ENCODE measurements at places on chromosomes 6 and 20.
A peak's percentile ranks its signal among the peaks of the same experiment; 100 is the strongest.

DNA sequence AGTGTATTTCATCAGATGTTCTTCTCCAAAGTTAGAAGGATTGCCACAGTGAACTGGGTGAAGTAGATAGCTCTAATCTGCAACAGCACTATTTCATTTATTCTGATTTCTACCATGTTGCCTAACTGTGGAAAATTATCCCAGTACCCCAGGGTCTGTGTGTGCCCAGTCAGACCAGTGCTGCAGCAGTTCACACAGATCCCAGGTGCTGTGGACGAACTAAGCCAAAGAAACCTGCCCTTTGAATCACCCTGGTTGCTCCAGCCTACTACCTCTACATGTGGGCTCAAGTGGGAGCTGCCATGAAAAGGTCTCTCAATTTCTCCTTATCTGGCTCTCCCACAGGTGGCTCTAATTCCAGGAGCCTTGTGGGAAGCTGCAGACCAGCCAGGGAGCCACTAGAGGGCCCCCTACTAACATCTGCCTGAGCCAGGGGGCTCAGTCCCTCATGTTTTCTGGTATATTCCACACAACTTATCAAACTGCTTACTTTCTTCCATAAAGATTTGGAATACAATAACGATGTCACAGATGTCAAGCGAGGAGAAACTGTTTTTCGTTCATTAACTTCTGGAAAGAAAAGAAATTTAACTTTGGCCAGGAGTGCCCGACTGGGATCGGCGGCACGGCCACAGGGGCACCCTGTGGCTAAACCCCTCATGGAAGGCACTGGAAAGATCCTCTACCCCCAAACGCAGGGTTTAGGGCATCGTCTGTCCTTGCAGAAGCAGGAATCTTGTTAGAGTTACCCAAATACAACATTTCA, 31.6 kb upstream of the LY86 start:
- DNase-seq, result peak; percentile 19

GRCh38 chr6:150417899-150418826, 49.4 kb downstream of the IYD start:
- peak; percentile 51 for DNase-seq

DNA sequence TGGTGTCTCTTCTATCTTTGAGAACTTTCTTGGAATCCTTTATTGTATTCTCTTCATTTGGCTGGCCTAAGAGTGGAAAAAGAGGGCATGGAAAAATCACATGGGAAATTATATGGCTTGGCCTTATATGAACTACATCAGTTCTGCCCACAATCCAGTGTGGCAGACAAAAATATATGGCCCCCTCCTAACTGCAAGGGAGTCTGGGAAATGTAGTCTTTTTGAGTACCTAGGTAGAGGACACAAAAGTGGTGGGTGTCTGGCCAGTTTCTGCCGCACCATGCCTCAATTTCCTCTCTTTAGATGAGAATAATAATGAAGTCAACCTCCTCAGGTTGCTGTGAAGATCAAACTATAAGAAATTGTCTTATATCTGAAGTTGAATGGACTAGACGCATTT, 109.3 kb downstream of the SCP2D1 start:
- DNase-seq, result no peak

GRCh38 chr20:11652128-11652527, 265.6 kb upstream of the BTBD3 start:
- no peak for DNase-seq

DNA sequence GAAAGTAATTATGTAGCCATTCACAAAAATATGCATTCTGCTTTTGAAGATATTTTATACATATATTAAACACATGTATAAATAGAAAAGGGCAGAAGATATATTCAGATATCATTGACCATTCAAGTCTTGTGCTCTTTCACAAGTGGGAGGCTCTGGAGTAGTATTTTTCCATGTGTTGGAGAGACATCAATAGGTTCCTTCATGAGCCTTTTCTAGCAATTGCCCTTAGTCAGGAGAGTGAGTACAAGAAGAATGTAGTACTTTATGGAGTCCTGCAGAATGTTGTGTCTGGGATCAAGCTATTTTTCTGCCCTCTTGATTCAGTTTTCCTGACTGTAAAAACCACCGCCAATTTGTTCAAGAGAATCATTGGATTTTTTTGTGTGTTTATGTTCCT, 117.9 kb downstream of the LRRC1 start:
- DNase-seq, result no peak

DNA sequence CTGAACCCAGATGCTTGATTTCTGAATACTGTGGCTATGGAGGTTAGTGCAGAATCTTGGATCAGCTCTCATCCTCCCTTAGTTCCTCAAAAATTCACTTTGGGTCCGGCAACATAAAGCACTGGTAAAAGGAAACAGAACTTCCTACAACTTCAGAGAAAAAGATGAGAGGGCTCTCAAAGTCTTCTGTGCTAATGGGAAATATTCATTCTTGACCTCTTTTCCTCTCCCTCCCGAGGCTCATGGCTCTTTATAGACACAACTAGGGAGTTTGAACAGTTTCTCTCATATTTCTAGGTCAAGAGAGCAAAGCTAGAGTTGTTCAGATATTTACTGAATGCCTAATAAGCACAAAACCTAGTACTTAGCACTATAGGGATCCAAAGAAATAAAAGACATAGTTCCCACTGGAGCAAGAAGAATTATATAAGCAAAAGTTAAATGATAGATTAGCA, 124.1 kb upstream of the TCF21 start:
- DNase-seq, result no peak

DNA sequence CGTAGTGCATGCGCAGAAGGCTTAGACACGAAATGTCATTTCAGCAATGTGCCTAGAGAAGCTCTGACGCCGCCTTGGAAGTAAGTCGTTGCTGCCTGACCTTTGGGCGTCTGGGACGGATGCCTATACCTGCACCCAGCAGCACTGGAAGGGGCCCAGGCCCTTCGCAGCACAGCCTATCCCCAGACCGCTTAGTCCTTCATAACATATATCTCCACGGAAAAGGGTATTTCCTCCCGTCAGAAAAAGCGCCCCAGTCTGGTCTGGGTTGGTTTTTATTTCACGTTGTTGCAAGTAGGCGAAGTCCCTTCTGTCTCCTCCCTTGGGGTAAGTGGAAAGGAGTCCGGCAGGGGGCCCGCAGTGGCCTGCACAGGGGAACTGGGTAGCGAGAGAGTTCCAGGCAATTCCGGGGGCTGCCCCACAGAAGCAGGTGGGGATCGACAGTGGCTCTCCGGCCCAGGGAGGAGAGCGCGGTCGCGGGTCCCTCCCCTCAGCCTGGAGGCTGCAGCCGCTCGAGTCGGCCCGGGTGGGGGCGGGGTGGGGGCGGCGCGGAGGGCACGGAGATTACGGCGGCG, 559 bp upstream of the EYA4 start:
- DNase-seq, result no peak

GRCh38 chr6:93413190-93413589, 6.2 kb downstream of the EPHA7 start:
- DNase-seq, result no peak

DNA sequence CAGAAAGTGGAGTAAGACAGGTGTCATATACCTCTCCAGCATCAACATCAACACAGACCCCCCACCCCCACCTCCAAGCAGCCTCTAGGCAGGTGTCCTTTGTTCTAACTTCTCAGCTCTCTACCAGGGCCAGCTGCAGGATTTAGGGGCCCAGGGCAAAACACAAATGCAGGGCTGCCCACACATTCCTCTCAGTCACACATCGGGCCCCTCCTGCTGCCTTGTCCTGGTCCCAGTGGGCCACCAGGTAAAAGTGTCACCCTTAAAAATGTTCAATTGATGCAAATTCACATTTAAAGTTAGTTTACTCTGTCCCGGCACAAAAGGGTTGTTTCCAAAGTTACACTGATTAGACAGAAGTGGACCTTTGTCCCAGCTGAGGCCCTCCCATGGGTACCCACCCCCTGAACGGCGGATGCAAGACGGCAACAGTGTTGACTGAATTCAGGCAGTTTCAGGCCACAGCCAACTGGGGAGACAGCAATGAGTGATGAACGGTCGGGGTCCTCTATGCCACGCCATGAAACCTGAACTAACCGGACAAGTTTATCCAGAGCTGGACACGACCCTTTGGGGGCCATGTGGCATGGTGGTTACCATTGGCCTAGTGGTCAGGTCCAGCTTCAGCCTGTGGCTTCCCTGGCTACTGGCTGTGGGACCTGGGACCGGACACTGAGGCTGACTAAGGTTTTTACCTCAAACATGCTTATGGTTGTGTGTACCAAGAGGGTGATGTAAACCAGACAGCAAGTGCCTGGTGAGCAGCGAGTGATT, 52.2 kb upstream of the UNC93A start:
- DNase-seq, result no peak

DNA sequence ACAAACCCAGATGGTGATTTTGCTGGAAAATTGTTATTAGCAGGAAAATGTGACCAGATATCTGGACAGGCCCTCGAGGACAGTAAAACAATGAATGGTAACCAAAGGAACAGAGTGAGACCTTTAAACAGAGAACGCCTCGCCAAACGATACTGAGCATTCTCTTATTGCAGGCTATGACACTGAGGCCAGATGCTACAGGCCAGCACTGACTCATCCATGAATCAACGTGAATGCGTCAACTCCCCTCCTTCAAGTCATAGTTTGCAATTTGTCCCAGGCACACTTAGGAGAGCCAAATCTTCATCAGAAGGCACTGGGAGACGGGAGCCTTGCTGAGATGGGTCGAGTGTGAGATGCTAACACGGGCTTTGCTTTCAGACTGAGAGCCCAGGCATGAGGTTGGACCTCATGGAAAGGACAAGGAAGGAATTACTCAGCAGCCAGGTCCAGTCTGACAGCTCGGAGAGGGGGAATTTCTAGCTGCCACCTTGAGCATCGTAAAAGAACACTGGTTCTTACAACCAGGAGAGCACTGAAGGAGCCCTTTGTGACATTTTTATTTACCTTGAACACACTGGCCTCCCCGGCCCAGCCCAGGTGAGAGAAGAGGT, 60.7 kb downstream of the BMP7 start:
- DNase-seq, result no peak

- no peak for DNase-seq
Measured at GRCh38 chr6:133392015-133392414, 150.9 kb downstream of the EYA4 start.

DNA sequence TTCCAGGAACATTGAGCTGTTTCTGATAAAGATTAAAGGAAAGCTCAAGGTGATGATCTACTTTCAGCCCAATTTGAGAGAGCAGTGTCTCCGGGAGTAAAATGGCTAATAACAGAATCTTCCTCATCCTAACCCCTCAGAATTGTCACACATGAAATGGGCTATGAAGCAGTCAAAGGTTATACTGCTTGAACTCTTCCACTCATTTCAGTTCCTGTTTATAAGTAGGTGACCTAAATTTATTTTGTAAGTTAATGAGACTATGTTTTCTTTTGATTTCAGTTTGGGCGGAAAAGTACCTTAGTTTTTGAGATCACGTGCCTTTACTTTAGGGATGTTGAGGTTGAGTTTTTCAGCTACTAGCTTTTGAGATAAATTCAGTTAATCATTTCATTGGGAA, 47.2 kb downstream of the QKI start:
- DNase-seq, result no peak

DNA sequence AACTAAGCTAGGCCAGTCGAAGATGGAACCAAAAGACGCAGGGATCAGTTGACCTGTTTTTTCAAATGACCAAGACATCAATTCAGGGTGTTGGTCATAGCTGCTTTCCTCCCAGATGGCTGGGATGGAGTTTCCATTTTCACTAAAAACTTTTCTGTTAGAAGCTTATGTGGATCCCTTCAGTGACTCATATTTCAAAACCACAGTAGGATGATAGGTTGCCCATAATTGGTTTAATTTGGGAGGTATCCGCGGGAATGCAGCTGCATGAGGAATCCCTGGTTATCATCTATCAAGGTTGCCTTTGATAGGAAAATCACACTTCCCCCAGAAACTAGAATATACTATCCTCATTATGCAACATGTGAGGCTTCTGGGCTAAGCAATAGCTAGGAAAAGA, 150.9 kb upstream of the MLIP start:
- no peak for DNase-seq

DNA sequence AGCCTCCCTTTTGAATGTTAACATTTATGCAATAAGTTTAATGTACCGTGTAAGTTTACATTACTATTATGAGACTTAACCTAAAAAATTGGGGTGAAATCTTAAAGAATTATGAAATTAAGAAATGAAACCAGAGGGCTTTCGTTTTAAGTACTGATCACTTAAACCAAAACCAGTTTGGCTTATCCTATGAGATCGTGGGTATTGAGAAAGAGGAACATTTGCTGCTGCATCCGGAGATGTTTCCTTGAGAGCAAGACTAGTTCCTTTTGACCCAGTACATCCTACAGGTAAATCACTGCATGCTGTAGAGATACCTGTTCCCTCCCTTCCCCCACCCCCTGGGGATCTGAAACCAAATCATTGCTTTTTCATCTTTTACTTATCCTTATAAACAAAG, 201.3 kb downstream of the ESR1 start:
- no peak for DNase-seq
